NCI-H1092 (cell line): ENCODE measurements at places on chromosomes 5 and 9.

- DNase-seq = no peak
These were observed 759.9 kb downstream of the DTWD2 start for GRCh38 chr5:118228489-118228888.

GRCh38 chr5:103340717-103341388 is 82.3 kb downstream of the MACIR start:
- DNase-seq = no peak

DNA sequence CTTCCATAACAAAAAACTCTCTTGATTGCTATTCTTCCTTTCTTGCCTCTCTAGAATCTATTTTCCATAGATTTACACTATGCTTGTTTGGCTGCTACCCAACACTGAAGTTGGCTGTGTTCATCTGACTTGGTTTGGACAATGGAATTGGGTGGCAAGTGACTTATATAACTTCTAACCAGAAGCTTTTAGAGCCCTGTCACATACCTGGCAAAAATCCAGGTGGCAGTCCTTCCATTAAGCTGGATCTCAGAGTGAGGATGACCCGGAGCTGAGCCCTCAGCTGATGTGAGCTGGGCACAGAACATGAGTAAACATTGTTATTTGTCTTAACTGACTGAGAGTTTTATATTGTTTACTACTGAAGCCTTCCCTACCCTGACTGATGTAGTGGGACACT is 225.7 kb downstream of the TLR4 start:
- DNase-seq = no peak

DNA sequence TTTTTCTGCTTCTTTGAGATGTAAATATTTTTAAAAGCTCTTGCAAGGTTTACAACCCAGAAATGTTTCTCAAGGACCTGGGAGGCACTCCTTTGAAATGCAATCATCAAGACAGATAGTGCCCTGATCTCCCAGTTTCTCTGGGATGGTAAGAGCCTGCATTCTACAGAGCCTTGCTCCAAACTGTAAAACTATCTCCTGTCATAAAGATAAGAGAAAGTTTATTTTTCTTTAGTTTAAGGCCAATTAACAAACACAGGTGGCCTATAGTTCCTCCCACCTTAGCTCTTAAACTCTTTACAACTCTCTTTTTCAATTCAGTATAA is 1231.1 kb upstream of the NUDT12 start:
- no peak for DNase-seq

DNA sequence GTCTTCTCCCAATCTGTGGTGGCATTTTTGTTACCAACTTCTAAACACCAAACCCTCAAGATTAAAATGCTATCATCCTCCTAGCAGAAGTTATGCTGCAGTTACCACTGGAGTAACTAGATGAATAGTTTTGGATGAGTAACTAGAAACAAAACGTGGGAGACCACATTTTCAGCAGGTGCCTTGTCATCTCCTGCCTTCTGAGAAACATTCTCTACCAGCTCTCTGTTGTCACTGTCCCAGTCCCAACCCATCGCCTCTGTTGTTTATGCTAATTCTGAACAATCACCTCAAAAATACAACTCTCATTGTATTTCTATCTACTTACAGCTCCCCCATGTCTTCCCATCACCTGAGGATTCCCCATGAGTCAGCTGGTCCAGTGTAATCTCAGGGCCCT is 652.5 kb upstream of the ADAMTS16 start:
- no peak for DNase-seq

- peak; percentile 33 for DNase-seq
These were observed 39.3 kb downstream of the NR2F1 start for GRCh38 chr5:93622240-93622885.

- DNase-seq = no peak
These were observed 48.1 kb upstream of the LHFPL2 start for GRCh38 chr5:78696637-78697036.

- no peak for DNase-seq
These were observed 20.5 kb downstream of the GFI1B start for GRCh38 chr9:132998831-132999635.

GRCh38 chr5:29960323-29960722 is 1233.2 kb upstream of the CDH6 start:
- DNase-seq = no peak

- peak; percentile 6 for DNase-seq
These were observed 59.0 kb upstream of the BARX1 start for GRCh38 chr9:94014066-94014654.

DNA sequence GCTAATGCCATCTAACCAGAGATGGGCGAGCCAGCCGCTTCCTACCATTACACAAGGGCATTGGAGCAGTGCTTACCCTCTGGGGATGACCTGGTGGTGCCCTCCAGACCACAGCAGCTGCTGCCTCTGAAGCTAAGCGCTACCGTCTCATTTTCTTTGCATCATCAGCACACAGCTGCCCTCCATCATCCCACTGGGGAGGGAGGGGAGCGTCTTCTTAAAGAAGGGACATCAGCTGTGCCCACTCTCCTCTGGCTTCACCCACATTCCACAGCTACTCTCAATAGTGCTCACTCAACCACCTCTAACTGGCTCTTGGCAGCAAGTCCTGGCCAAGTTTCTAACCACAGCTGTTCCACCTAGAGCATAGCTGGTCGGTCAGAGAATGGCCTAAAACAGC is 503.4 kb downstream of the NFIB start:
- DNase-seq = no peak

DNA sequence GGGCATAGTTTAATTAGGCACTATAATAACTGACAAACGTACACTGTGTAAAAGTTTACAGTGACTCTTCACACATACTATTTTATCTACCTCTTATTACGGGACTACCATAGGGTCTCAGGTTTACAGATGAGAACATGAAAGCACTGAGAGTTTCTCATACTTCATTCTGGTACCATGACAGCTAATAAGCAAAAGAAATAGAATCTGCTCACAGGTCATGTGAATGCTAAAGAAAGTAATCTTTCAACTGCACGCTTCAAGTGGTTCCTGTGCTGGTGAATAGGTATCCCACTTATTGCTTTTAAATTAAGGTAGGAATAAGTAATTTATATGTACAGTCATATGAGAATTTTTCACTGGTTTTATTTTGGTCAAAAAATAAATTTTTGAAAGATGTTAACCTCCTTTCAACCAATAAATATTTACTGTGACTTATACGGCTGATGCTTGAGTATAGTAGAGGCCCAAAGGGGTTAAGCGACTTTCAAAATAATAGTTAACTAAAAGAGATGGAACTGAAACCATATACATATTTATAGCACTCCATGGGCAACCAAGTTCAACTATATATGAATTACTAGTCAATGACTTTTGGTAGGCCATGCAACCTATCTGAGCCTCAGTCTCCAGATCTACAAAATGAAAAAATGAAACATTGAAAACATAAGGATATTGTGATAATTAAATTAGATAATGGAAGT is 8.1 kb downstream of the CDKN2A start:
- no peak for DNase-seq

DNA sequence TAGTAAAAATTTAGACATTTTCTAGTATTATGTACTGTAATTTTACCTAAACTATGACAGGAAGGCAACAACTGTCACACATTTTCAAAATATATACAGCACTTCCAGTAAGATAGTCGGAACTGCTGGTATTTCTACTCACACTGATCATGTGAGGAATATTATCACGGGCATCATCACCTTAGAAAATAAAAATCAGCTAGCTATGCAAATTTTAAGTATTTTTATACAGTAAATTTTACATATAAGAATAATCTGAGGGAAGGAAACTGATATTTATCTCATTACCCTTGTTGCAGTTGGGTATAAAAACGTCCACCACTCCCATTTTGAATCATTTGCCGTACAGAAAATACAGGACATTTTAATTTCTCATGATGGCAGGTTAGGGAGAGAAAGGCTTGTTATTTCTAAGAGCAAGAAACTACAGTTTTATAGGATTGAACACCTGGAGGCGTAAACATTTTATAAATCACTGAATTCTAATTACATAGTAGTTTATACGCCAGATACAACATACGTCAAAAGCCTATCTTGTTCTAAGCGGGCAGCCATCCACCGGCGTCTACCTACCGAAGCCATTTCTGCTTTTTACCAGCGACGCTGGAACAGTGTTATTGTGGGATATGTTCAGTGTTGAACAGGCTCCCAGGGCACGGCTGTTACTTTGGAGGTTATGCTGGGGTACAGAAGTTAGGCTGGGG is 729 bp upstream of the TNPO1 start:
- DNase-seq = no peak

DNA sequence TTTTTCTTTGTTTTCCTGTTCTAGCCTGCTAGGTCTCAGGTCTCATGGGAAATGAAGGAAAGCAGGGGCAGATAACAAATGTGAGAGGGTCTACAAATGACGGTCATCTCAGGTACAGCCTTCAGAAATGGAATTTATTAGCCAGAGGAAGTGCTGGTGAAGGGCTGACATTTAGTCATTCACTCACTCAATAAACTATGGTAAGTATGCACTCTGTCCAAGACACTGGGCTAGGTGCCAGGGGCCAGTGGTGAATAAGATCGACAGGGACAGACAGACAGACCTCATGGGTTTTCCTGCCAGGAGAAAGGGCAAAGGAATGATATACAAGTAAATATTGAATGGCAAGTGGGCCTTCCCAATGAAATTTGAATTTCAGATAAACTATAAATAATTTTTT is 6.3 kb downstream of the PDE6A start:
- DNase-seq = no peak

DNA sequence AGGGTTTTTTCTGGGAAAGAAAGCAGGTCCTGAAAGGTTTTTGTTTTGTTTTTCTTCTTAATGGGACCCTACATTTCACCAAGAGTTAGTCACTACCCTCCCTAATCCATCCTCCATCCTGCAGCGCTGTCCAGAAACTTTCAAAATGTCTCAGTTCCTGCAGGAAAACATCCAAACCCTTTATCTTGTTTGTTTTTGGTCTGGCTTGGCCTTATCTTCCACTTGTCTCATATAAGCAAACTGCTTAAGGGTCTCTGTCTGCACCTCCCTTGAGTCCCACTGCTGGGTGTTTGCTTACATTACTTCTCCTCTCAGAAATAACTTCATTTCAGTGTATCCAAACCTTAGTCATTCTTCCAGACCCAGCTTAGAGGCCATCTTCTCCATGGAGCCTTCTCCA is 11.0 kb upstream of the TRAF1 start:
- DNase-seq = no peak

DNA sequence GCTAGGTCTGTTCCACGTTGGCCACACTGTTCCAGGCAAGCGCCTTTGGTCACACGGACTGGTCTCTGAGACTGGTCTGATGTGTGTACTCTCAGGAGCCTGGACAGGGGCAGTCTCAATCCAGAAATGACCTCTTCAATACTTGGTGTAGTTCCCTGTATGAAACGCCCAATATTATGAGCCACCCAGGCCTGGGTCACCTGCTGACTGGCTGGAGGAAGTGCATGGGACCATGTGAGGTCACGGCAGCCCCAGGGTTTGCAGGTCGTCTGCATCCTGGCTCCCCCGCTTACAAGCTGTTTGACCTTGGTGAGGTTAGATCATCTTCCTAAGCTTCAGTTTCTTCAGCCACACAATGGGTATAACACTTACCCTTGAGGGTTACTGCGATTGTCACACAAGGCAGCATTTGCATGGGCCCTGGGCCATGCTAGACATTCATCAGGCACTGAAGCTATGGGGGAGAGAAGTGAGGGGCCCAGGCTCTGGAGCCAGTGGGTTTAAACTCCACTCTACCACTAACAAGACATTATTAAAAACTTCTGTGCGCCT is 5.2 kb upstream of the GRHPR start:
- DNase-seq = no peak

DNA sequence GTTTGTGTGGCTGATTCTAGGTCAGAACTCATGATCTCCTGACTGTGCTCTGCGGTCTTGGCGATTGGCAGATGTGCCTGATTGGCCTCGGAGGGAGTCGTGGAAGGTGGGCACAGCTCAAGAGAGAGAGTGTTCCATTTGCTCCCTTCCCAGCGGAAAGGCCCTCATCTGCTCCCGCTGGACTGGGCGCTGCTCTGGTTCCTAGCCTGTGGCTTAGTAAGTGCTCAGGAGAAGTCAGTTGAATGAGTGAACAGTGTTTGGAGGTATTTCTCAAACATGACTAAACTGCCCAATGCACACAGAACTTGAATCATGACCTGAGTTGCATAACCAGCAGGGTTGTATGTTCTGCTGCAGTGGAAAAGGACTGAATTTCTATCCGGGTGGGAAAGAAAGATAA is 120.2 kb upstream of the PITX1 start:
- no peak for DNase-seq

DNA sequence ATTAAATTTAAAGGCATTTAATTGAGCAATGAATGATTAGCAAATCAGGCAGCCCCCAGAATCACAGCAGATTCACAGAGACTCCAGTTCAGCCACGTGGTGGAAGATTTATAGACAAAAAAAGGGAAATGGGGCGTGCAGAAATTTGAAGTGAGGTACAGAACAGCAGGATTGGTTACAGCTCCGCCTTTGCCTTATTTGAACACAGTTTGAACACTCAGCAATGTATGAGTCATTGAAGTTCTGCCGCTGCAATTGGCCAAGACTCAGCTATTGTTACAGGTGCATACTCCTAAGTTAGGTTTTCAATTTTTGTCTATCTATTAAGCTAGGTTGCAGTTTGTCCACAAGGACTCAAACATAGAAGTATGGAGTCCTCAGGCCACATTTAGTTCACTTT is 157.7 kb upstream of the SLC12A2 start:
- DNase-seq = no peak

GRCh38 chr5:102886586-102886985 is 131.5 kb downstream of the PAM start:
- no peak for DNase-seq

GRCh38 chr5:82396871-82397514 is 118.8 kb upstream of the RPS23 start:
- DNase-seq = no peak

DNA sequence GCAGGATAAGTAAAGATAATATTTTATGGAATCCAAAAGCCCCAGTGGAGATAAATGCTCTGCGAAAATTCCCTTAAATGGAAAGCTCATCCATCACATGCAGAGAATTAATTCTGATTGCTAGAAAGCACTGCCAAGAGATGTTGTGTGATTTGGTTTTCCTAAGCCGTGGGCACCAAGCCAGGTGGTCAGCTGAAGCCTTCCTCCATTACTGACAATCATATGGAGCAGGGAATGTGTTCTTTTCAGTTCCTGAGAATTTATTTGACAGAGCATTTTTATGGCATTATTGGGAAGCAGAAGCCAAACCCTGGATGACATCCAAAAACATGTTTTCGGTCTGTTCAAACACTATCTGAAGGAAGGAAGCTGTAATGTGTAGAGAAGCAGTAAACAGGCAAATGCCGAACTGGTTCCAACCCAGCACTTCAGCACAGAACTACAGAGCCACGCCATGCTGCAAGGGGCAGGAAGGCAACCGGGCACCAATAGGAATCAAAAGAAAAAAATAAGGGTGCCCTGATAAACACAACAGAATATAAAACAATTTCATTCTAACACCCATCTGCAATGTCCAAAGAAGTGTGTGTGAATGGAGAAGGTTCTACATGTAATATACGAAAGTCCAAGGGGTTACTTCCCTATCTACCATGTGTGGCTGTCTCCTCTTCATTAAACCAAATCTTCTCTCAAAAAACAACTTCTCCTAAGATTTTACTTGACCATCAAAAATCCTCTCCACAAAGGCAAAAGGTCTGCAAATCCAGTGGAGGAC is 12.3 kb downstream of the ARSB start:
- DNase-seq = peak; percentile 50

- DNase-seq = peak; percentile 92
These were observed 2.5 kb downstream of the IL11RA start for GRCh38 chr9:34654323-34655051.

- peak; percentile 28 for DNase-seq
These were observed 334.1 kb upstream of the CD180 start for GRCh38 chr5:67530609-67531255.
